ENCODE measurements at places on chromosomes 12 and 14.

GRCh38 chr14:89466484-89466883 is 49.5 kb upstream of the FOXN3 start:
- DNase-seq = no peak

DNA sequence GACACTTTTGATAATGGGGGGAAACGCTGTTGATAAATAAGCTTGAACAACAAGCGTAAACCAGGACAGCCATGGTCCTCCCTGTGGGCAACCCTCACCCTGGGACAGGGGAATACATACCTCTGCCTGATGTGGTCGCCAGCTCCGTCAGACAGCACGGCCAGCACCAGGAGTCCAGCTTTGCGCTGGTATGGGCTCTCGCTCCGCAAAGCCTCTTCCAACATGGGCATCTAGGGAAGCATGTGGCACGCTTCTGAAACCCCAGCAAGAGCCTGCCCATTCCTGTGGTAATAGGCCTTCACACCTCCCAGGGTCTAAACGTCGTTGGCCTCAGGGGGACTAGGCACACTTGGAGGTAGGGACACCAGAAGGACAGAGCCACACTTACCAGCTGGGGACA is 2.9 kb downstream of the IPO4 start:
- DNase-seq = no peak

DNA sequence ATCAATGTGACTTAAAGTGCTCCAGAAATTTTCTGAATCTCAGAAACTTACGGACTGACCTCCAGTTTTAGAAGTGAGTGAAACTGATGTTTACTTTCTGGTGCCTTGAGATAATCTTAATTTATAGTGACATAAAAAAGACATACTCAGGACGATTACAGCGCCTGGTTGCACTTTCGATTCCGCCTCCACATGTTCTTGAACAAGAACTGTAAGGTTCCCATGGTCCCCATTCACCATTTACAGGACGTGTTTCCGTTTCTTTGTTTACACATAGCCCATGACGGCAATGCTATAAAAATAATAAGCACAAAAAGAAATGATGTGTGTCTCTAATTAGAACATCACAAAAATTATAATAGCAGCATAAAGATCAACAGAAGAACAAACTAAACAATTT is 98.2 kb downstream of the ADAMTS20 start:
- DNase-seq = no peak

DNA sequence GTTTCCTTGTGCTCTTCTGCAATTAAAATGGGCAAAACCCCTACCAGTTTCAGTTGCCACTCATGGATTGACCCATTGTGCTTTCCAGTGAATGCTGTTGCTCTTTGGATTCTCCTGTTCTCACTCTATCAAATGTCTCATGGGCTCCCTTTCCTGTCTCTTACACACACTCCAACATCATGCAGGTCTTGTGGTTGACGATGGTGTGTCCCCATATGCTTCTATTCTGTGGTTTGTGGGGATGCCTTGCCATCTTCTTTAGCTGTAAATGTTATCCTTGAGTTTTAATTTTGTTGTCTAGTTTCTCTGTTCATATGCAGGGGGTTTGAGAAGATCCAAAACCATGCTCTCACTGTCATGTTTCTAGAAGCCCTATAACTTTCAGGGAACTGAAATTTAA is 31.9 kb upstream of the FBXO34 start:
- no peak for DNase-seq

- no peak for DNase-seq
Observed at GRCh38 chr12:1310653-1311052, 283.7 kb downstream of the FBXL14 start.

GRCh38 chr12:100675432-100675831 is 101.9 kb downstream of the GAS2L3 start:
- no peak for DNase-seq

DNA sequence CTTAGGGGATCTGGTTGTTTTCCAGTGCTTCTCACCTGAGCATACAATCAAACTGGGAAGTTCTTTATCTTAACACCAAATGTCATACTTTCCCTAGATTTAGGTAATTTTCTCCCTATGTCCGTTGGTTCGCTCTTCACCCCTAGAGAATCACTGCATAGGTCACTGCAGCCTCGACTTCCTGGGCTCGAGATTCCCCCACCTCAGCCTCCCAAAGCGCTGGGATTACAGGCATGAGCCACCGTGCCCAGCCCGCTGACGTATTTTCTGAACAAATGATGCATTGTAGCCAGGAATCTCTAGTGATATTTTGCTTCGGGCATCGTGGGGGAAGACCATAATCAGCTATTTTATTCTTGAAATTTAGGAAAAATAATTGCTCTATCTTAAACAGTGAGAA is 1.1 kb upstream of the RPL41 start:
- no peak for DNase-seq

DNA sequence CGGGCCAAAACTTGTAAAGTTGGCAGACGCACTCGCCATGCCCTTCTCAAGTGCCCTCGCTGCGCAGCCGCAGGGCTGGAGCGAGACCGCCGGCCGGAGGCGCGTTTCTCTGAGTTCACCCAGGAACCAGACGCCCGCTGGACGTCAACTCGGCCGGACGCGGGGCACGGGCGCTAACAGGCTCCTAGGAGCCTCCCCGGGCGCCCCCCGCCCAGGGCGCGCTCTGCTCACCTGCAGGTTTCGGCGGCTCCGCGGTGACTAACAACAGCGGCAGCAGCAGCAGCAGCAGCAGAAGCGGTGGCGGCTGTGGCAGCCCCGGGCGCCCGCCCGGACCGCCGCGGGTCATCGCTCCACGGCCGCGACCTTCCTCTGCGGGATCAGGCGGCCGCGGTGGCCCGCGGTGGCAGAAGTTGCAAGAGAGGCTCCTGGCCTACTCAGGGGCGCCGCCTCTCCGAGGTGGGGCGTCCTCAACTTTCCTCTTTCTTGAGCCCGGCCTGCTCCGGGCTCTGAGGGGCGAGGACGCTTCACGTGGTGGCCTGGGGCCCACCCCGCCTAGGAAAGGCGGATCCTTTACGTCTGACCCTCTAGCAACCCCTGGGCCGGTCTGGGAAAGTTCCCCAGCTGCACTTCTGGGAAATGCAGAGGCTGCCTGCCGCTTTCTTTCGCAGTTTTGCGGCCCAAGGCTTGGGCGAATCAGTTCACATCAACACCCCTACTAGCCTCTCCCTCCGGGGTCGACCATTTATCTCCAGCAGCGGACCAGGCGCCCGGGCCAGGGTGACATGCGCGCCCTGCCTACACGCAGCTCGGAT is at the start of gene PLBD1:
PLBD1 (minus strand) TSS at position 533 of the 812 bp plus-strand sequence; CDS start at position 346, 187 bp downstream.
- no peak for DNase-seq

DNA sequence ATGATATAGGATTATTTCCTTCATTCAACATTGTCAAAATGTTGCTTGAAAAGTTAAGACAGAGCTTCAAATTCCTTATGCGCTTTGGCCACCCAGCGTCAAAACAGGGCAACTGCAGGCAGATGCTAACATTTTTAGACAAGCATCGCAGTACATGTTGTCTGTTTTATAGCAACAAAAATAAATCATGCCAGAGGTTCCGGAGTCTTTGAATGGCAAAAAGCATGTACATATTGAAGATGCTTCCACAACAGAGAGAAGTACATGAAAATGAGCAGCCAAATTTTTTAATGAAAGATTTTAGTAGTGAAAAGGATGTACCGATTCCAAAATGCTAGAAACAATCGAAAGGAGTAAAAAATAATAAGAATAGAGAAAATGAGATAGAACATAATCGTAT is 49.8 kb upstream of the USP15 start:
- DNase-seq = peak; percentile 16

DNA sequence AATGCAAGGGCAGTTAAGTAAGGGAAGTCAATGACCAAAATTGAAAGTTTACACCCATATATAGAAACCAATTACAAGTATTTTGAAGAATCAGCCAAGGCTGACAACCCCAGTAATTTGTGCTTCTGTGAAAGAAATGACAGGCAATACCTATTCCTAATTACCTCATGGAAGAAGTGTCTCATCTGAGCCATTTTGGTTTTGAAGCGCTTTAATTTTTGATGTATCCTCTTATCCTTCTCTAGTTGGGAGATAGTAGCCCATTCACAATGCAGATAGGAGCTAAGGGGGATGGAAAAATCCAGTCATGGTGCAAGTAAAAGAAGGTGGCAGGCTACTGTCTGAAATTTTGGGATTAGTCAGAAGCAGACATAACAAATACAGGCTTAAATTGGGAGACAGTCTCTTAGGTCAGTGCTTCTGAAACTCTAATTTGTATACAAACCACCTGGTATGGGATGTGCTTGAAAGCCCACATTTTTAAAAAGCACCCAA is 30.4 kb upstream of the SUPT16H start:
- DNase-seq = no peak

GRCh38 chr12:6935371-6936193 is 7.8 kb downstream of the ATN1 start:
- DNase-seq = no peak

DNA sequence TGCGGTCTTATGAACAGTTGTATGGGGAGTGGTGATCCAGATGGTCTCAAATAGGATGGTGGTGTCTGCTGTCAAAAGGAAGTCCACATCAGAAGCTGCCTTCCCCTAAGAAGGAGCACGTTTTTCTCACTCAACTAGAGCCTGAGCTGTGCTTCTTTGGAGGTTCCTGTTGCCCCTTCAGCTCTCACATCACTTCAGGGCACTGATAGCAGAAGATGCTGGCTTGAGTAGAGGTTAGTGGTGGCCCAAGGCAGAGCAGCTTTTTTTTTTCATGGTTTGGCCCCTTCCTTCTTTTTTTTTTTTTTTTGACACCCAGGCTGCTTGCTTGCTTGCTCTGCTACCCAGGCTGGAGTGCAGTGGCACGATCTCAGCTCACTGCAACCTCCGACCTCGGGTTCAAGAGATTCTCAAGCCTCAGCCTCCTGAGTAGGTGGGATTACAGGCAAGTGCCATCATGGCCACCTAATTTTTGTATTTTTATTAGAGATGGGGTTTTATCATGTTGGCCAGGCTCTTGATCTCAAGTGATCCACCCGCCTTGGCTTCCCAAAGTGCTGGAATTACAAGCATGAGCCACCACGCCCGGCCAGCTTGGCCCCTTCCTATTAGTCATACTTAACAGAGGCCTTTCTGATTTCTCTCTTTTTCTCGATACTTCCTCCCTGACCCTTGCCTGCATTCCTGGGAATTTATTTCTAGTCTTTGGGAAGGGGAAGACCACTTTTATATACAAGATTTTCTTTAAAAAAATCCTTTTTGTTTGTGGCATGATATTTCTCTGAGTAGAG is 31.6 kb downstream of the KLRD1 start:
- DNase-seq = no peak

DNA sequence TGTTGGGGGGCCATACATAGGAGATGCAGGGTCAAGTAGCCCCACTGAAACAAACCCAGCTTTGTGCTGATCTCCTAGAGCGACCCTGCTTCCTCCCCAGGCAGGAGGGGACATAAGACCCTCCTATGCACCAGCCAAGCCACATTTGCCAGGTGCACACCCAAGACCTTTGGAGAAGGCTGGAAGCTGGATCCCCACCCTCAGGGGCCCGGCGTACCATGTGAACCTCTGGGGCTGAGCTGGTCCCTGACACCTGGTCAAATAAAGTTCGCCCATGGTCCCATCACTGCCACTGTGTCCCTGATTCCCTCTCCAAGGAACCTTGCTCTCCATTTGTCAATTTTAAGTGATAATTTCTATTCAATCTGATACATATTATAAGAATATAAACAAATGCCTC is 162.1 kb upstream of the VASH1 start:
- DNase-seq = no peak

DNA sequence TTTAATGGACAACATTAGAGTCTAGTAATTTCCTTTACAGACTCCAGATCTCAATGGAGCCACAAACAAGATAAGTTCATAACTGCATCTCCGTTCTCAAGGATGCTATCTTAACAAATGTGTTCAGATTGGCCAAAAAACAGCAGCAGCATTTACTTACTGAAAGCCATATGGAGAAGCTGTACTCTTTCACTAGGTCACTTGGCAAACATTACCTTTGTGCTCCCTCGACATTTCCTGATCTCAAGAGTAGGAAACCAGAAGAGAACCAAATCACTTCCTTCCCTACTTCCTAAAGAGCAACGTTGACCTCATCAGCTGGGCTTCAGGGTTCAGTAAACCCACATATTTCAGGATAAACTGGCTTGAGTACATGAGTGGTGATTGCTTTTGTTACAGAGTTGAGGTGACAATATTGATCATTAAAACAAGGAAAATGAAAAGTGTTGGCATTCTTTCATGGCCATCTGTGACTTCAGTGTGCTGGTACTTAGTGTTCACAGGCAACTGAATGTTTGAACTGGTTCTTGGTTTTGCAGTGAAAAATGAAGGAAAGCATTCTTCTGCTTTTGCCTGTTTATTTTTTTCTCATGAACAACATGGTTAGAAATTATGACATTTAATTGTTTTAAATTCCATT is 449.6 kb downstream of the TMEM117 start:
- DNase-seq = no peak

DNA sequence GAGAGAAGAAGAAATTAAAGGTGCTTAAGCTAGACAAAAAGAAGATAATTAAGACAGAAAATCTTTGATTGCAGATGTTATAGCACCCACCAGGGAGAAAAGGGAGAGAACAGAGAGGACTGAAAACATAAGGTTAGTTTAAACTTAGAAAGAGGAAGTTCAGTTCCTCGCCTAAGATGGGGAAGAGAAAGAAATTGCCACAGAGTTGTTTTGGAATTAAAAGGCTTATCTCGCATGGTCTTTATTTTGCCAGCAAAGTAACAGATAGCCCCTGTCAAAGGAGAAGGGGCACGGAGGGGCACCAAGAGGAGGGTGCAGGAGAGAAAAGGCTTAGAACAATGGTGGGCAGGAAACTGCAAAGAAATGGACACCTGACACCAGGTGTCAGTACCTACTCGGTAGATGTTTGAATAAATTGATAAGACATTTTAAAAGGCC is 17.8 kb upstream of the OXA1L start:
- DNase-seq = no peak

DNA sequence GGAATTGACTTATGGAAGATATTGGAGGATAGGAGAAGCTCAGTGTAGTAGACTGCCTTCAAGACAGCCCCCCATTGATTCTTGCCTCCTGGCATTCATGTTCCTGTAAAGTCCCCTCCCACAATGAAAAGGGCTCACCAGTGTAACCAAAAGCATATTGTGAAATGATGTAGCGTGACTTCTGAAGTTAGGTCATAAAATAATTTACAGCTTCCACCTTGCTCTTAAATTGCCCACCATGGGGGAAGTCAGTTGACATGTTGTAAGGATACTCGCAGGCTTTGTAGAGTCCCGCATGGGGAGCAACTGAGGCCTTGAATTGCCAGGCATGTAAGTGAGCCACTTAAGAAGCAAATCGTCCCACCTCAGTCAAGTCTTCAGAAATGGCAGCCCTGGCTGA is 25.1 kb downstream of the GTSF1 start:
- no peak for DNase-seq

- no peak for DNase-seq
Observed at GRCh38 chr14:36022765-36023410, 153.6 kb downstream of the PTCSC3 start.

- no peak for DNase-seq
Observed at GRCh38 chr14:31937730-31938346, 139.3 kb upstream of the ARHGAP5 start.

GRCh38 chr12:112997506-112997905 is 19.2 kb downstream of the OAS2 start:
- DNase-seq = no peak

- DNase-seq = no peak
Observed at GRCh38 chr12:109482894-109483293, 5.5 kb downstream of the UBE3B start.

Measured in stimulated activated CD4-positive, alpha-beta T cell treated with anti-CD3 and anti-CD28 coated beads, Interleukin-1b, Interleukin-23, amount 100 ng/mL, for 1 hour (primary cell).